NCI-H2171 treated with DMSO at 0.1 percent for 48 hours (cell line): ENCODE measurements at places on chromosomes 1 and 21.

DNA sequence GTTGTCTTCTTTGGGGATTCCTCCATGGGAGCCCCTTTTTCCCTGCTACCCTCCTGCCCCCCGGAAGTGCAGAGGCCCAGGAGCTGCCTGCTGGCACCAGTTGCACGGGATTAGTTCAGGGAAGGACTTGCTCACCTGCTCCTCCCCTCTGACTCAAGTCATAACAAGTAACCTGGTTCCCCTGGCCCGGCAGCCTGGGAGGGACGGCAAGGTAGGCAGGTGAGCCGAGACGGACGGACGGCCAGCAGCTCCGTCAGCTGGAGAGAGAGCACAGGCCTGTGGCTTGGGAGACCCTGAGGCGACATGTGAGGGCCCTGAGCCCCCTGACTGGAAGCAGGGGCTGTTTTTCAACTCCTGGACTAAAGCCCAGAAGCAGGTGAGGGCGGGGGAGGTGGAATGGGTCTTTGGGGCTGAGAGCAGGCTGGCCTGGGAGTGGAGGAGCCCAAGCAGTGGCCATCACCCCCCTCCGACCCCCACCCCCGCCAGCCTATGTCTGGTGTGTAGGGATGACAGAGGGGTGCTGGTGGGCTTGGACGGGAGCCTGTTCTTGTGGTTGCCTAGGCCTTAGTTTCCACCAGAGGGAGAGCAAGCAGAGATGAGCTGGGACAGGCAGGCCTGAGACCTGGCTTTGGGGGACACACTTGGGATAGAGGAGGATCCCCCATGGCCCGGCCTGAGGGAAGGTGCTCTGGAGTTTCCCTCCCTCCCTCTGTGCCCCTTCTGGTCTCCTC lies at the start of gene INAVA:
Gene INAVA, plus strand, starts transcription at position 189 of the 731 bp plus-strand sequence. CDS start 3,501 bp downstream, outside the sequence.
- DNase-seq, result no peak

DNA sequence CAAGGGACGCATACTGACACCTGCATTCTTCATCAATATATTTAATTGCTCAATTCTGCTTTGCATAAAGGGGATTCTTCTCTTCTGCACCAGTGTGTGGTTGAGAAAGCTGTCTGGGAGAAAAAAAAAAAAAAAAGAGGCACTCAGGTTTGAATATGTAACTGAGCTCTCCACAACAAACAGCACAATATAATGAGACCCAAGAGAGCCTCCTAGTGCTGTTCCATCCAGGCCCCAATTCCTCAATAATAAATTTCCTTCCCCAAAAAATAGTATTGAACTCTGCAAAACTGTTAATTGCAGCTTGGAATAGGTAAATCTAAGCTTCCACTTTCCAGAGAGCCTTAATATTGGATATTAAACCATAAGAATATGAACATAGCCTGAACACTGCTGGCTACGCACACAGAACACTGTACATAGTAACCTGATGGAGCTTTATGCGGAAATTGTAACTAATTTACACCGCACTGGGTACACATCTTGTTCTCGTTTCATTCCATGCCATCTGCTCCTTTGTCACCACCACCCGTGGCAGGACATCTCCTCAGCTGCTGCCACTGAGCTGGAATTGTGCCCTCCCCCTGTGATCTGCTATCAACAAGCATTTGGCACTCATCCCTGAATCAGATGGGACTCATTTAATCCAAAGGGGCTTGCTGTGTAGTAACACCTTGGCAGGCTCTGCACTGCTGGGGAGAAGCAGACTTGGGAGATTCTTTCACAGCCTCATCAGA lies 272.0 kb downstream of the HHIPL2 start:
- peak; percentile 81 for DNase-seq

DNA sequence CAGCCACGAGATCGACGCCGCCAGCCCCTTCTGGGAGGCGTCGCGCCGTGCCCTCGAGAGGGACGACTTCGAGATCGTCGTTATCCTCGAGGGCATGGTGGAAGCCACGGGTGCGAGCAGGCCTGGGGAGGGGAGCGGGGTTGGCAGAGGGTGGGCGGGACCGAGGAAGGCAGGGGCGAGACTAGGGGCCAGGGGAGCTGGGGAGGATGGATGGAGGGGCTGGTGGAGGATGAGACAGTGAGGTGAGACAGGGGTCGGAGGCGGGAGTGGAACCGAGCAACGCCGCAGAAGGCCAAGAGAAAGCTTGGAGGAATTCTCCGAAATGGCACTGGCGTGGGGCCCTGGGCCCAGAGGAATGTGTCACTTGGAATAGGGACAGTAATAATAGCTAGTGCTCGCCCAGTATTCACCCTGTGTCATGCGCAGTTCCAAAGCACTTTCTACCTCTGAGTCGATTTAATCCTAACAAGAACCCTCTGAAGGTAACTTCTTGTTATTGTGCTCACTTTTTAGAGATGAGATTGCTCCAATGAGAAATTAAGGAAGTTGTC lies 3.5 kb downstream of the KCNJ9 start:
- DNase-seq, result no peak

- no peak for DNase-seq
Observed at GRCh38 chr1:31073044-31073443, 7.5 kb upstream of the PUM1 start.

GRCh38 chr21:28235169-28235895 lies 757.3 kb downstream of the LTN1 start:
- no peak for DNase-seq

- no peak for DNase-seq
Observed at GRCh38 chr1:193940176-193940575, 753.8 kb upstream of the B3GALT2 start.

- no peak for DNase-seq
Observed at GRCh38 chr1:178818416-178818815, 52.5 kb downstream of the ANGPTL1 start.

DNA sequence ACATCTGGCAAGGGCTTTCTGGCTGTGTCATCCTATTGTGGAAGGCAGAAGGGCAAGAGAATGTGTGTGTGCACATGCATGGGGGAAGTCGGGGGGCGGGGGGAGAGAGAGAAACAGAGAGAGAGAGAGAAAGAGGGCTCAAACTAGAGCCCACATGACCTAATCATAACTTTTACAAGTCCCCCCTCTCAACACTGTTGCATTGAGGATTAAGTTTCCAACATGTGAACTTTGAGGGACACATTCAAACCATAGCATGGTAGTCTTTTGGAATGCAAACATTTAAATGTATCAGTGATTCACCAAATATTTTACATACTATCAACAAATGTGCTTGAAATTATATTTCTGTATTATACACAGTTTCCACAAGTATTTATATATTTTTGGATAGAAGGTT lies 655.4 kb upstream of the B3GALT2 start:
- DNase-seq, result no peak

DNA sequence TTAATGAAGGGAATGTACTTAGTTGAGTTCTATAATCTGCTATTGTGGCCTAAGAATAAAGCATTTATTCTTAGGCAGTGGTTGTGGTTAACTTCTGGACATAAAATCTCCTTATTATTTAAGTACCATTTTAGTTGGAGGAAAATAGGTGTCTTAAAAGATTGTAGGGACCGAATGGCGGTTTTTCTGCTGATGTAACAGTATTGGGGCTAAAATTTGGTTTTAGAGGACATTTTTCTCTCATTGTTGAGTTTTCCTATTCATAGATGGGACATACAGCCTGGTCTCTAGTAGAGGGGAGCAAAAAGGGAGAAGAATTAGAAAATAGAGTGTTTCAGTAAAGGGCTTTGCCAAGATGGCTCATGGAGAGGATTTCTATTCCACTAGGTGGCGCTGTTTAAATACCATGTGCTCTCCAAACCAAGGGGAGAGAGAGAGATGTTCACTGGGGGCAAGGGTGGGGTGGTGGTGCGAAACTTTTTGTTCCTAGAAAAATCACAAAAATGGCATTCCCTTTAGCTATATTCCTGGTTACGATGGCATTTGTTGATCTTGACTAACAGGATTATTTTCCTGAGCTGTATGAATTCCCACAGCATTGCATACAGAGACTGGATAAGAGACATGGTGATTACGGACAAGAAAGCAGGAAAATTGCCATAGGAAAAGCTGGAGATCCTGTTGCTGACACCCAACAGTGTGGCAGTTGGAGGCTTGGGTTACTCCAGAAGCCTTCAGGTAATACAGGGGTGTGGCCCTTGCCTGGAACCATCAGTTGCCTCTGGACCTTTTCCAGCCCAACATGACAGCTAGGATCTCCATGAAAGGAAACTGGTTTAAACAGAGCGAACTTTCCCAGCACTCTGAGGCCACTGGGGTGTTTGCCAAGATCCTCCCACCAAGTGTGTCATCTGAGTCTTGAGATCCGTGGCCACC lies 18.2 kb upstream of the FCGR2A start:
- DNase-seq, result peak; percentile 25

- no peak for DNase-seq
Observed at GRCh38 chr21:39641827-39642450, 29.2 kb downstream of the B3GALT5 start.

DNA sequence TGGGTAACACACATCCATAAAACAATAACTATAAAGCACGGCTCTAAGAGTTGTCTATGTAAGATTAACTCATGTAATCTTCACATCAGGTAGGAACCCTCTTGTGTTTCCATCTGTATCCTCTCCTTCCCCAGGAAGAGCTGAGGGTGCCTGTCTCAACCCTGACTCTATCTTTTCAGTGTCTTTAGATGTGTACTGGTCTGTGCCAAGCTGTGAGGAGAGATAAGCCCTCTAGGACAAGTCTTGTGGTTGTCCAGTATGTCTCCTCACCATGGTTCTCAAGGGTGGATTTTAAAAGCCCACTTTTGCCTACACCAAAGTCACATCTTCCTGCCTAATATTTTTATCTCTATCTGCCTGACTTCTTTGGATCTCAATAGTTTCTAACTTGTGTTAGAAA lies 300.1 kb downstream of the KCNT2 start:
- DNase-seq, result no peak

GRCh38 chr1:78918157-78918556 lies 88.4 kb downstream of the ADGRL4 start:
- no peak for DNase-seq

- no peak for DNase-seq
Observed at GRCh38 chr1:42319871-42320484, 15.1 kb downstream of the FOXJ3 start.

DNA sequence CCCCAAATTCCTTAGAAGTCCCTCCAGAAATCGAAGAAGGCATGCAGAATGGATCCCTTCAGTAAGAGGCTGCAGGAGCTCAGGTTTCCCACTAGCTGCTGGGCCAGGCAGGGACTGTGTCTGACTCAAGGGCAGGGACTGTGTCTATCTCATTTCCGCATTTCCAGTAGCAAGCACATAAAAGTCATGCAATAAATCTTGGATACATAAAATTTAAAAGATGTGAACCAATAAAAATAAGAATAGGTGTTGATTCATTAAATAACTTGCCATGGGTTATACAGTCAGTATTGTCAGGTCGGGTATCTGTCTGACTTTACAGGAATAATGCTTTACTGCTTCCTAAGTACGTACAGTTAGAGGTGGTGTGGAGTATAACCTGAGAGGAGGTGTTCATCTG lies 15.2 kb downstream of the PM20D1 start:
- DNase-seq, result no peak

DNA sequence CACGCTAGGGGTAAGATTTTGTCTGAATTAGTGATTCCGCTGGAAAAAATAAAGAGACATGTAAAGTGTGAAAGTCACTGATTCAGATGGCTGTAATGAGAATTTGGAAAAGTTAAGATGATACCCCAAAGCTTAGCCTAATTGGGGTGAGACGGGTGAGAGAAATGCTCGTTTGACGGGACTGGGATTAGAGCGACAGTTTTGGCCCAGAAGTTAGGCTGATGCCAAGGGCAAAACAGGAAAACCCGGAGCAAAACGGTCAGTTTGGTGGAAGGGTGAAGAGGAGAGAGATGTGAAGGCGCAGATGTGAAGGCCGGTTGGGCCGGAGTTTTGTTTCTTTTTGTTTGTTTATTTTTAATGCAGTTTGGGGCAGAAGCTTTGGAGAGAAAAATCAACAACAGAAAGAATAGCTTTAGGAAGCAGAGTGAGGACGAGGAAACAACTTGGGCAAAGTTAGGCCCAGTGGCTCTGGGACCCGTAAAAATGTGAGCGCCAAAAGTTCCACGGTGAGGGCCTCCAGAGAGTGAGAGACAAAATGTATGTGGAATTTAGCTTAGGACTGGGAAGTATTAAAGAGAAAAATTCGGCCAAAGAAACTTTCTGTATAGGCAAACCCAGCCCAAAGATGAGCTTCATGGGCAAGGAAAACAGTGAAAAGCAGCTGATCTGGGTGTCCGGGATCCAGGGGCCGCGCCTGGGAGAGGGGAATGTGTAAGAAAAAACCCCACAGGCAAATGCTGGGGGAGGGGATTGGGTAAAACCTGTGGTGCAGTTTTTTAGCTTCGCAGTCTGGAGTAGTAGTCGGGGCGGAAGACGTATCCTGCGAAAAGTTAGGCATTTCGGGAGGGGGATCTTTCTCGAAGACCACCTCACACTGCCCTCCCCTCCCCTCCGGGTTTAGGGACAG lies 1.2 kb downstream of the DMRTA2 start:
- DNase-seq, result no peak

DNA sequence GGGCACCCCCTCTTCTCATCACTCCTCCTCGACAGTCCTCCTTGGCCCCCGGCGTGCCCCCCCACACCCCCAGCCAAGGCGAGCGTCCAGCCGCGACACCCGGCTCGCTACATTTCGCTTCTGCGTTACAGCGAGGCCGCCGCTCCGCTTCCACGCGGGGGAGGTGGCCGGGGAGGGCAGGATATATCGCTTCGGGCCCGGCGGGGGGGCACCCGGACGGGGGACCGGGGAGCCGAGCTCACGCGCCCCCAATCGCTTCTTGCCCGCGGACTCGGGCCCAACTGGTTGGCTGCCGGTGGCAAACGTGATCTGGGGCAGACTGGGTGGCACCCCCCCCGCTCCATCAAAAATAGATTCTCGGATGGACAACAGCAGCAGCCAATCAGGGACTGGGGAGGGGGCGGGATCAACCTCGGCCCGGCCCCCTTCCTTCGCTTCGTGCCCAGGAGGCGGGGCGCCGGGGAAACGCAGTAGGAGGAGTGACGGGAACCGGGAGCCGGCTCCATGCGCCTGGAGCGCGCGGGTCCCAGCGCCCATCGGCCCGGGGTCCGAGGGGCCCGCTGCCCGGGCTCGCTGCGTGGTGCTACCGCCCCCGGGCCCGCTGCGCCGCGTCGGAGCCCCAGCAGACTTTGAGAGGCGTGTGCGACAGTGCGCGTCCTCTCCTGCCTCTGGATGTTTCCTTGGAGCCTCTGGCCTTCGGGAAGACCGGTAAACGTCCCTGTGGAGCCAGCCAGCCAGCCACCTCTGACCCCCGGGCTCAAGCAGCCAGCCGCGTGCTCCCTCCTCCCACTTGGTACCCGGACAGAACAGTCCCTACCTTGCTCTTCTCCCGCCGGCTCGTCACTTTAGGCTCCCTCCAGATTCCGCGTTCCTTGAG lies at the start of gene SLC41A1:
Gene SLC41A1, minus strand, starts transcription at position 321 of the 877 bp plus-strand sequence. CDS start 2,757 bp downstream, outside the sequence.
- peak; percentile 94 for DNase-seq
